ENCODE measurements at places on chromosomes 12 and 14.

GRCh38 chr12:53748072-53748840 lies 3.5 kb downstream of the CISTR start:
- no peak for DNase-seq

GRCh38 chr14:89239023-89239422 lies 178.0 kb downstream of the FOXN3 start:
- DNase-seq = no peak

DNA sequence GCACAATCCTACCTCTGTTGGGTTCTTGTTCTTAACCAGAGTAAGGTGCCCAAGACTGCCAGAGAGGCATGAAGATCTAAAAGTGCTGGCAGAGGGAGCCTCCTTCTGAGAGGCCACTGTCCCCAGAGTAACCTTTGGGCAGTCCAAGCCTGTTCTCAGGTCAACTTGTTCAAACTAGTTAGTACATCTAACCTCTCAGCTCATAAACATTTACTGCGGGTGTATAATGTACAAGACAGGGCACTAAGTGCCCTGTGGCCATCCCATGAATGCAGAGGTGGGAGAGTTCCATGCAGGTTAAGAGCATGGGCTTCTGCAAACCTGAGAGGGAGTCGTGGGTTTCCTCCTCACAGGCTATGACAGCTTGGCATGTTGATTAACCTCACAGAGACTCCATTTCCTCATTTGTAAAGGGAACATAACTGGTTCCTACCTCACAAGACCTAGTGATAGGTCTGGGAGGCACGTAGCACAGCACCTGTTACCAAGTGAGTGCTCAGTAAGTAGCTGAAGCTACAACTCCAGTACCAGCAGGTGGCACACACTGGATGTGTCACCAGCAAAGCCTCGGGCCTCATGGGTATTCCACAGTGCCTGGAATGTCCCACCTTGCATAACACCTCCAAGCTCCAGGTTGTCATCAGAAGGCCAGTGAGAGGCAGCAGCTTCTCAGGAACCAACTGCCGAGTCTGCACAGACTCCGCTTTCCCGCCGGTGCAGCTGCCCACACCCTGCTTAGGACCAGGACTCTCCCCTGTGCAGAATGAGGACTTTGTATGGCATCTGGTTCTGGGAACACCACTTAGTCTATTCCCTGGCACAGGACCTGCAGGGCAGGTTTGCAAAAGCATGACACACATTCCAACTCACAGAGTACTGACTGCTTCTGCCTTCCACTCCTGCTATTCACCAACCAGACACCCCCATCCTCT lies 4.4 kb downstream of the VDR start:
- DNase-seq = no peak

- no peak for DNase-seq
Observed at GRCh38 chr12:103994235-103994634, 28.6 kb downstream of the TDG start.

- no peak for DNase-seq
Observed at GRCh38 chr14:48250575-48250974, 575.2 kb upstream of the MDGA2 start.

DNA sequence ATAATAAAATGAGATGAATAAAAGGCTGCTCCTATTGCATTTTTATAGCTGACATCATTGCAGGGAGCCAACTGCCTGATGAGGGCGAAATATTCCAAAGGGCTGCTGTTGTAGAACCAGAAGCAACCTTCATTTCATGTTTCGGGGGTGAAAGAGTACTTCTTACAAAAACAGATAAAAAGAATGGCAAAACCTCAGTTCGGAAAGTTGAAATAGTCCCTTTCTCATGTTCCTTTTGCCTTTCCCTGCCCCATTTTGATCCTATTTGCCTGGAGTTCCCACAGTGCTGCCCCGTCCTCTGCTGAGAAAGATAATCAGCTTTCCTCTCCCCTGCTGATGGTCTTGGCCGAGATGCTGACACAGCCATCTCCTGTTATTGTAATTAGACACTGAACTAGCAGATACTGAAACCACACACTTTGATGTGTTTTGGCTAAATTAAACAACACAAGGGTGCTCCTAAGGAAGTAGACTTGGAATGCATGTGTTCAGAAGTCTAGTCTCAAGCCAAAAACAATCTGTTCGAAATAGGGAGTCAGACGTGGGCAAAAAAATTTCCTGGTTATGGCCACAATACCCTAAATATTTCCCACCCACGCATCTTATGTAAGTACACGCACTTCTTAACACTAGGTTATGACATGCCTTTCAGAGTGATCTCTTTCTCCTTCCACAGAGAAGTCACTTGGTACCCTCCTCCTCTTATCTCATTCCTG lies 117.2 kb downstream of the PPM1H start:
- DNase-seq = no peak

GRCh38 chr14:101878822-101879528 lies 85.4 kb upstream of the DYNC1H1 start:
- DNase-seq = no peak

DNA sequence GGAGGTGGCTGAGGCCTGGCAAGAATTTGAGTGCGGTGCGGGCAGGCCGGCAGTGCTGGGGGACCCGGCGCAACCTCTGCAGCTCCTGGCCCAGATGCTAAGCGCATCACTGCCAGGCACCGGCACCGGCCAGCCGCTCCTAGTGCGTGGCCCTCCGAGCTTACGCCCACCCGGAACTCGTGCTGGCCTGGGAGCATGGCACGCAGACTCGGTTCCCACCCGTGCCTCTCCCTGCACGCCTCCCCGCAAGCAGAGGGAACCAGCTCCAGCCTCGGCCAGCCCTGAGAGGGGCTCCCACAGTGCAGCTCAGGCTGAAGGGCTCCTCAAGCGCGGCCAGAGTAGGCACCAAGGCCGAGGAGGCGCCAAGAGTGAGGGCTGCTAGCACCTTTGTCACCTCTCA lies 63.7 kb downstream of the CCDC60 start:
- no peak for DNase-seq

DNA sequence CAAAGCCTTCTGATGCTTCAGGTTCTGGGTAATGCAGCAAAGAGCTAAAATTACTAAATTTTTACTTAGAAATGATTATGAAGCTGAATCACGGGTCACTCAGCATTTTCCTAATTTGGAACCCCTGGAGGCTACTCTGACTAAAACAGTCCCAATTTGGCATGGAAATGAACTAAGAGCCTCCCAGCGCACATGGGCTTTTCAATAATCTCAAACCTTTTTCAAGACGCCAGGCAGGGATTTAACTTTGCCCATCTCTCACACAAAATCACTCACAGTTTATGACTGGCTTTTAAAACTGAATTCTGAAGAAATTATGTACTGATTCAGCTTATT lies 68.3 kb downstream of the LLPH start:
- no peak for DNase-seq

GRCh38 chr14:29016050-29016900 lies 249.7 kb downstream of the FOXG1 start:
- no peak for DNase-seq

GRCh38 chr14:89521988-89522387 lies 105.0 kb upstream of the FOXN3 start:
- DNase-seq = no peak

Data from hematopoietic multipotent progenitor cell treated with erythropoietin and hydrocortisone succinate and interleukin-3 and kit ligand, for 17 days (in vitro differentiated cells).